ENCODE measurements at places on chromosomes 13 and 19. TPM values are rescaled to one million over a fixed set of nuclear protein-coding genes. Genes with fewer than 3 reads are reported as not detected.

Gene LGI4
- not detected for total RNA-seq

Gene SIGLEC5
- not detected for total RNA-seq

Gene ATP4B
- total RNA-seq: not detected

DNA sequence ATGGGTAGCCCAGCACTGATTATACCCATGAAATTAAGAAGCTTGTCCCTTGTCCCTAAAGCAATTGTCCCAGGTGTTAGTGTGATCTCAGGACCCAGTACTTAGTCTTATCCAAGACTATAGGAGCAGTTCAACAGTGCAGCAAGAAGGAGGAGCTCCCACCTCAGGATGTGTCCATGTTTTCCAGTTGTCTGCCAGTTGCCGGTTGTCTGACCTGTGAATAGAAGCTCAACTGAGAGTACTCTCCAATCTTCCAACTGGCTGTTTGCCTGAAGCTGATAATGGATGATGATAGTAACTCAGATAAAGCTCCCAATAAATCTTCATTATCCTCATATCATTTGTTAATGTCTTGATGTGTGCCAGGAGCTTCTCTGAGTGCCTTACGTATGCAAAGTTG lies 107.2 kb upstream of the HTR2A start:
- no peak for DNase-seq

- DNase-seq: no peak
Observed at GRCh38 chr19:7662657-7663056, 6.2 kb upstream of the RETN start.

GRCh38 chr19:45421947-45422498 lies 1.7 kb downstream of the ERCC1 start:
- DNase-seq: no peak

DNA sequence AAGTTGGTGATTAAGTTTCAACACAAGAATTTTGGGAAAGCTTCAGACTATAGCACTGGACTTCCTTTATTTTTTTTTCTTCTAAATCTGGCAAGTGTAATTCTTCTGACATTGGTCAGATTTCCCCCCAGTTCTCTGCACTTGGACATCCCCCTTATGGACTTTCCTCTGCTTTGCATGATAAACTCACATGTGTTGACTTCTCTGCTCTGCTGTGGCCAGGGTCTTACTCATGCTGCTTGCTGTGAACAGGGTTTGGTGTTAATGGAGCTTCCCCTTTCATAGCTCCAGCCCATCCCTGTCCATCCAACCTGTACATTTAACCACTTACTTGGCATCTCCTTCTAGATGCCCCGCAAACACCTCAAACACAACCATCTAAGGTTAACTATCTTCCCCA lies 70.5 kb upstream of the SPATA13 start:
- DNase-seq: no peak
